HFF-Myc (cell line): ENCODE measurements at places on chromosomes 16 and 17.

DNA sequence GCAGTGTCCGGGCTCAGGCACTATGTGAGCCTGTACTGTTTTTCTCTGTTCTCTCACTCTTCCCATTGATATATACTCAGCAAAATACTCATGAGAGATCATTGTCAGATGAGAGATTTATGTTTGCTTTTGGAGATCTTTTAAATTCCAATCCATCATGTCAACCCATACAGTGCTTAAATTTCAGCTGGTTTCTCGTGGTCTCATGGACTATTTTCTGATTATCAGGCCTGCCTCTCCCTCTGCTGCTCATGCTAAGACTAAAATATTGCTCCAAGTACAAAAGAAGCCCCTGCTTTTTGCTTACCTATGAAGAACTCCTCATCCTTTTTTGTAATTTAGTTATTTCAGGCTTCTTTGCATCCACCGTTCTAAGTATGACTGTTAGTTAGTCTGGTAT is 547.2 kb downstream of the KCNJ2 start:
- no peak for DNase-seq

- DNase-seq, result no peak
These were observed 1.7 kb downstream of the USP32 start for GRCh38 chr17:60390186-60390585.

- DNase-seq, result no peak
These were observed 1362.0 kb downstream of the CDH8 start for GRCh38 chr16:60674241-60674640.

DNA sequence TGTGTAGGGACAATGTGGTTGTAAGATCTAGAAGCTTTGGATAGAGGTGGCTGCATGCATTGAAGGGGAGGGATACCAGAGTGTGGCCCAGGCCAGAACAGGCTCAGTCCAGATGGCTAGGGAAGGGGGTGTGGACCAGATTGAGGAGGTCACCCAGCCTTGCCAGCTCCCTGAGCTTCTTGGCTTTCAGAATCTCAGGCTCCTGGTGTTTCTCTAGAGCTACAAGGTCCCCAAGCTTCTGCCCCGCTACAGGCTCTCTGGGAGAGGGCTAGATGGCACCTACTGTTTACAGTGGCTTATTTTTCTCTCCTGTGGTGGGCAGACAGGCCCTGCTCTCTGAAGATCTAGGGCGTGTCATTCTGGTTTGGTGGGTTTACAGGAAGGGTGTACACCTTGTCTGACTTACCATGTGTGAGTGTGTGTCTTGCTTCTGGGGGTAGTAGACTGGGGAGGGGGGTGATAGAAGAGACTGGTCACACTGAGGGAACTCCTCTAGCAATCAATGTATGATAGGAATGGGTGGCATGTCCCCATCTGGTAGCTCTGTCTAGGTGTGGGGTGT is 1.1 kb downstream of the RARA start:
- no peak for DNase-seq

GRCh38 chr17:71760062-71760720 is 360.6 kb upstream of the SOX9 start:
- DNase-seq, result no peak

- DNase-seq, result no peak
These were observed 280.8 kb downstream of the SEC14L1 start for GRCh38 chr17:77421630-77421972.

GRCh38 chr16:86261379-86261778 is 248.9 kb upstream of the FOXF1 start:
- DNase-seq, result no peak

- no peak for DNase-seq
These were observed 31.0 kb downstream of the CFDP1 start for GRCh38 chr16:75402159-75402820.

GRCh38 chr17:1872976-1873375 is 43.2 kb downstream of the RPA1 start:
- no peak for DNase-seq

DNA sequence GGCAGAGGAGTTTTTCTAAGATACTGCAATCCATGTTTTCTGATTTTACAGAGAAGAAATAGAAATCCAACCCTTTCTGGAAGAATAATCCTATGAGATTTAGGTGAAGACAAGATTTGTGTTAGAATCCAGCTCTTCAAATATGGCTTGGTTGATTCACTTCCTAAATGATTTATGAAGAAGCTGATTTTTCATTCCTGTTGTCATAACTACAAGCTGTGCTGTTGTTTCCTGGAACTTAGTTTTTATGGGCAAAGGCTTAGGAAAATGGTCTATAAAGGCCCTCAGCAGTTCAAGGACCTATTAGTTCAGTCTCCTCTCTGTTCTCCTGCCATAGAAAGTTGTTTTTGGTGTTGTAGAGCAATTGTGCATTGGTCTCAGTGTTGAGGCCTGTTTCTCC is 174.2 kb upstream of the FAM20A start:
- no peak for DNase-seq
